ENCODE measurements at places on chromosomes 7 and 10.

- no peak for DNase-seq
These were observed 7.7 kb downstream of the HDAC9 start for GRCh38 chr7:18503126-18503866.

- DNase-seq, result no peak
These were observed 166.2 kb upstream of the FAM3C start for GRCh38 chr7:121562259-121562658.

GRCh38 chr10:50291261-50291850 lies 40.0 kb upstream of the ASAH2 start:
- no peak for DNase-seq

DNA sequence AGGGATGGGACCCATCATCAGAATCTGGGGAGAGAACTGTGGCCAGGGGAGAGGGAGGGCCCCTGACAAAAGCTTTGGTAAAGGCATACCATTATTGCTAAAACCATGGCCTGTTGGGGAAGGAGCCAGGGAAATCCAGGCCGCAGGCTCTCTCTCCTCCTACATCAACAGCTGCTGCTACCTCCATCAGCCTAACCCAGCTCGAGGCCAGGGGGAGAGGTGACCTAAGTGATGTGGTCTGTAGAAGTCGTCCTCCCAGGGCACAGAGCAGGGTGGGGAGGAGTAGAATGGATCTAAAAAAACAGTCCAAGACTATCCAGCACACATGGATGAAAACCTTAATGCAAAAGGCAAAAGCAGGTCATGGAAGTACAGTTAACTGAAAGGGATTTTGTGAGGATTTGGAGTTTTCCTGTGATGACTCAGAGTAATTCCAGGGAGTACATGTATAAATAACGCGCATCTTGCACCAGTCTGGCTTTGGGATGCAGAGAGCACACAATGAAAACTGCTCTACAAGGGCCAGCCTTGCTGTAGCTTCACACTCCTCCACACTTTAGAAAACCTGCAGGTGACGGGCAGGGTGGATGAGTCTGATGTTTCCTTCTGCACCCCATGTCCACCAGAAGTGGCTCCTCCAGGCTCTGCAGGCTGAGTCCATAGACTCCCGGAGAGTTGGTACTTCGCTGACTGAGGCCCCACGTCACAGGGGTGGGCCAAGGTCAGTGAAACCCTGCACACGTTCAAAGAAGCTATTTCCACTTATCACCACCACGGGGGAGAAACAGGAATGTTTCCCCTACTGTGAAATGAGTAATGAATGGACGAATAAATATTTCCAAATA lies 38.5 kb upstream of the MSMB start:
- DNase-seq, result no peak

DNA sequence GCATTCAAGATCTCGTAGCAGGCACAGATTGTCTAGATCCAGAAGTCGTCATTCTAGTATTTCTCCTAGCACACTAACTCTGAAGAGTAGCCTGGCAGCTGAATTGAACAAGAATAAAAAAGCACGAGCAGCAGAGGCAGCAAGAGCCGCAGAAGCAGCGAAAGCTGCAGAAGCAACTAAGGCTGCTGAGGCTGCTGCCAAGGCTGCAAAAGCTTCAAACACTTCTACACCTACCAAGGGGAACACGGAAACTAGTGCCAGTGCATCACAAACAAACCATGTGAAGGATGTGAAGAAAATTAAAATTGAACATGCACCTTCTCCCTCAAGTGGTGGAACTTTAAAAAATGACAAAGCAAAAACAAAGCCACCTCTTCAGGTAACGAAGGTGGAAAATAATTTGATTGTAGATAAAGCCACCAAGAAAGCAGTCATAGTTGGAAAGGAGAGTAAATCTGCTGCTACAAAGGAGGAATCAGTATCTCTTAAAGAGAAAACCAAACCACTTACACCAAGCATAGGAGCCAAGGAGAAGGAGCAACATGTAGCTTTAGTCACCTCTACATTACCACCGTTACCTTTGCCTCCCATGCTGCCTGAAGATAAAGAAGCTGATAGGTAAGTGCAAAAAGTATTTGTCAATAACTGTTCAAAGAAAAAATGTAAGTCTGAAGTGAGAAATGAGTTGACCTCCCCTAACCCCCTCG lies 37.7 kb downstream of the CDK13 start:
- DNase-seq, result no peak

GRCh38 chr7:149459201-149459539 lies 1.7 kb downstream of the ZNF777 start:
- DNase-seq, result no peak

DNA sequence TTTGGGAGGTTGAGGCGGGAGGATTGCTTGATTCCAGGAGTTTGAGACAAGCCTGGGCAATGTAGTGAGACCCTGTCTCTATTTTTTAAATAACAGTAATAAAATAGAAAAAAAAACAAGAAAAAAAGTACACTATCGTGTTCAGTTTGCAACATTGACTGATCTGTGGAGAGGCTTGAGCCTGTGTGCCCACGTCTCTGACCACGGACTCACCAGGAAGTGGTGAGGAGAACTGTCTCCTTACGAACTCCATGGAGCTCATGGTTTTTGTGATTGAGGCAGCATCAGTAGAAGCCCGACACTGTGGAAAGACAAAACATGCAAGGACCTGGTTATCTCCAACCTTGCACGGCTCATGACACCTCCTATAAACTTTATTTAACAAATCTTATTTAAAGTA lies 23.9 kb upstream of the DNAJB6 start:
- no peak for DNase-seq

DNA sequence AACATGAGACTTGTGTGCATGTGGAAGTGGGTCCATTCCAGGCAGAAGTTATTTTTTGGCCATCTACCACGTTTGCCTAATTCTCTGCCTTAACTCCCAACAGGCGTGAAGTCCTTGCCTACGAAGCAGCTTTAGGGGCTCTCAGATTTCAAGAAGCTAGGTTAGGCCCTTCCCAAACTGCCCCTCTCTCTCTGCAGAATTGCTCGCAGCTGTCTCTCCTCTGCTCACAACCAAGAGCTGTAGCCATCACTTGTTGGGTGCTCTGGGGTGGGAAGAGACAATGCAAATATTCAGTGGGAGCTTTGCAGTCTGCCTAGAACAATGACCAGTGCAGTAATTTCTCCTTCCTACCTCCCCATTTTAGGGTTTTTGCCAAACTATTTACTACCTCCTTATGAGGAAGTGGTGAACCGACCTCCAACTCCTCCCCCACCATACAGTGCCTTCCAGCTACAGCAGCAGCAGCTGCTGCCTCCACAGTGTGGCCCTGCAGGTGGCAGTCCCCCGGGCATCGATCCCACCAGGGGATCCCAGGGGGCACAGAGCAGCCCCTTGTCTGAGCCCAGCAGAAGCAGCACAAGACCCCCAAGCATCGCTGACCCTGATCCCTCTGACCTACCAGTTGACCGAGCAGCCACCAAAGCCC lies 24.9 kb downstream of the CYP17A1 start:
- DNase-seq, result no peak

DNA sequence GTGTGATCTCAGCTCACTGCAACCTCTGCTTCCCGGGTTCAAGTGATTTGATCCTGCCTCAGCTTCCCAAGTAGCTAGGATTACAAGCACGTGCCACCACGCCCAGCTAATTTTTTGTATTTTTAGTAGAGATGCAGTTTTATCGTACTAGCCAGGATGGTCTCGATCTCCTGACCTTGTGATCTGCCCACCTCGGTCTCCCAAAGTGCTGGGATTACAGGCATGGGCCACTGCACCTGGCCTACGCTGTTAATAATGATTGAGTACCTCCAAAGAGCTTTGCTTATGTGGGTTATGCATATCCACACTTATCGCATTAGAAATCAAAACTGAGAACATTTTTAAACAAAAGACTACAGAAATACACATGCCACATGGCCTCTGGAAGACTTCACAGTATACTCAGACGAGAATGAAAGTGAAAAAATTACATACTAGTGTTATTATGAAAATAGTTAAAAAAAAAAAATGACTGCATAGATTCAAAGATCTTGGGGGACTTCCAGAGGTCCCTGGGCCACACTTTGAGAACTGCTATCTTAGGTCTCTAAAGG lies 25.4 kb downstream of the RPP38 start:
- DNase-seq, result no peak

DNA sequence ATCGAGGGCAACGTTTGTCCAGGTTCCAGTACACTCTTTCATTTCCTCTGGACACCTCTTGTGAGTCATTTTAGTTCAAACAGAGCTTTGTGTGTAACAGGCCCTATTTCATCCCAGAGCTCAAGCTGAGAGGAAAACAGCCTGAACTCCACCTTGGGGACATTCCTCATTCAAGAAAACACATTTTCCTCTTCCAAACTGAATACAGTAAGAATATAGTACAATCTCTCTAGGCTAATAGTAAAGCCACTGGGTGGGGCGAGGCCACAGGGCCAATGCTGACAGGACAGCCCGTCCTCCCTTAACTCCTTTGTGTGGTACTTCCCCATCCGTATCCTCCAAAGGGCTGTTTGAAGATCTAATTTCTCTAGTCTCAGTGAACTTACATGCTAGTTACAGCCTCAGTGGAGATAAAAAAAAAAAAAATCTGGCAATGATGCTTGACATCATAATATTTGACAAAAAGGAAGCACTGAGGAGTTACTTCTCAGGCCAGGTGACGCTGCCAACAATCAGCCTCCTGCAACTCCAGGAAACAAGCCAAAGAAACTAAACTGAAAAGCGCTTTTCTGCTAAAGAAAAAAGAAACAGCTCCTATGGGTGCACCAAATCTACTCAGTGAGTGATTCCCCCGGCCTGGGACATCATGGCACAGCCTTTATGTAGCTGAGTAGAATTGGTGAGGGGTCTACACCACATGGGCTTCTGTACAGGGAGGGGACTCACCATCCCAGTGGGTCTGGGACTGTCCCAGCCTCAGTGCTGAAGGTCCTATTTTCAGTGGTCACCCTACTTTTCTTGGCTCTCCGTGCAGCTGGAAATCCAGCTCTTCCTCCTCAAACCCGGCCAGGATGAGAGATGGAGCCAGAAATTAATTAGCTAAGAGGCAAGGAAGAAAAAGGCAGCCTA lies 238.2 kb upstream of the NEBL start:
- DNase-seq, result no peak

- no peak for DNase-seq
These were observed 918 bp downstream of the PWWP2B start for GRCh38 chr10:132397671-132398565.

- DNase-seq, result no peak
These were observed 87.1 kb downstream of the AASS start for GRCh38 chr7:122056977-122057376.

DNA sequence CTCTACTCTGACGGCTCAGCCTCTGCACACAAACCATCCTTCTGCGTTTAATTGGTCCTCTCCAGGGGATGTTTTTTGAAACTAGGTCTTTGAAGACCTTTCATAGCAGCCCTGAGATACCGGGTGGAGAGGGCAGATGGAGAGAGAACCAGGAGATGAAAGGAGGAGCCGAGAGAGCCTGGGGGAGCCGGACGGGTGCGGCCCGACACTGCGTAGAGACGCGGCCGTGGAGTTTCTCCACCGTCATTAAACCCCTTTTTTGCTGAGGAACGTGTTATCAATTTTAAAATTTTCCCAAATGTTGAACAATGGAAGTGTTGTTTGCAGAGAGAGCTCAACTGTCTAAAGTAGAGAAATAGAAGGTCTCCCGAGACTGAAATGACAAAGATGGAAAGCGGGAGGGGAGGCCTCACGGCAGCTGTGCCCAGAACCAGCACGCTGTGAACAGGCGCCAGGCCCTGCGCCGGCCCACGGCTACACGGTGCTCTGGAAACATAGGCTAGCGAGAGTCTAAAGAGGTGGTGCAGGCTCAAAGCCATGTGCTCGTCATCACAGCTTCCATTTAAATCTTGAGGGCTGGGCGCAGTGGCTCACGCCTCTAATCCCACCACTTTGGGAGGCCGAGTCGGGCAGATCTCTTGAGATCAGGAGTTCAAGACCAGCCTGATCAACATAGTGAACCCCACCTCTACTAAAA lies 307.0 kb downstream of the PTPRN2 start:
- DNase-seq, result no peak

- DNase-seq, result no peak
These were observed 55.3 kb downstream of the ABCB4 start for GRCh38 chr7:87420173-87420572.

- DNase-seq, result no peak
These were observed 1.9 kb downstream of the FZD1 start for GRCh38 chr7:91266067-91266688.

- no peak for DNase-seq
These were observed 41.7 kb downstream of the ARL4A start for GRCh38 chr7:12729112-12729511.

DNA sequence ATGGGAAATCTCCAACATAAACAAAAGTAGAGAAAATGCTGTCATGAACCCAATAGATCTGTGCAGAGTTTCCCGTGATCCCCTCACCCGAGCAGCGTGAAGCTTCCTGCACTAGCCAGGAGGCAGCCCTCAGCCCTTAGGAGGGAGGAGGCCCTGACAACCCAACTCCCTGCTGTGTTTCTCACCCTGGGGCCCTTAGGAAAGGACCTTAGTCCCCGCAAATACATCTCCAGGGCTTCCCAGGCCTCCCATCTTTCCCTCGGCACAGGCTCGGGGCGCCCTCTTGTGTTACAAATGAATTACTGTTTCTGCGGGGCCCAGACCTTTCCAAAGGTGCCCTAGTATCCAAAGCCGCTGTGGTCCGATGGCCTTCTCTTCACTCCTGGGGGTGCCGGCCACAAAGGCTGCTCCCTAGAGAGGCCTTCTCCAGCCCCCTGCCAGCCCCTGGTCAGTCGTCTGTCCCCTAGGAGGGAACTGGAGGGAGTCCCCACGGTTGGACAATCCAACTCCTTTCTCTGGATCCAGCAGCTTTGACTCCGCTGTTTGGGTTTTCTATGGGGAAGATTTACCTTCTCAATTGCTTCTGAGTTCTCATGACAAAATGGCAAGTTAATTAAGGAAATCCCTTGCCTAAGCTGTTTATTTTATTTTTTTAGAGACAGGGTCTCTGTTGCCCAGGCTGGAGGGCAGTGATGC lies 49.9 kb upstream of the SH2B2 start:
- DNase-seq, result no peak

- DNase-seq, result no peak
These were observed 47.3 kb upstream of the BHLHA15 start for GRCh38 chr7:98163704-98164494.

GRCh38 chr7:159119026-159119741 lies 25.5 kb downstream of the VIPR2 start:
- no peak for DNase-seq

GRCh38 chr7:18151422-18151821 lies 123.8 kb upstream of the PRPS1L1 start:
- DNase-seq, result no peak

- no peak for DNase-seq
These were observed 188.3 kb downstream of the MAD1L1 start for GRCh38 chr7:2044311-2044882.

DNA sequence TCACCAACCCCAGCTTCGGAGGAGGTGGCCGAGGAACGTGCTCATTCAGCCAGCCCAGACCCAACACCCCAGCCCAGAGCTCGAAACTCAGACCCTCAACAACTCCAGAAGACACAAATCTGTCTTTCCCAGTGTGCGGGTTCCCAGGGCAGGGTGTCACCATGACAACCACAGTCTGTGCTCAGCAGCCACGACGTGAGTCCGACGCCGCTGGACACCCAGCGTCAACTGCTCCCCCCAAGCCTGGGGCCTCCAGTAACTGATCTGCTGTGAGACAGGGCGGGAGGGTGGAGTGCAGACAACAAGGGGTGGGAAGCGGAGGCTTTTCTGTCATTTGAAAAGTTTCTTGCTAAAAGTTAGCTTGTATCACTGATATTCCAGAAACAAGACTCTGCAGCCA lies 167.2 kb downstream of the MAD1L1 start:
- DNase-seq, result no peak

All from stimulated activated CD8-positive, alpha-beta memory T cell treated with anti-CD3 and anti-CD28 coated beads, Interleukin-4, amount 100 ng/mL, for 4 hours (primary cell).